ENCODE measurements at places on chromosomes 2 and 18.

DNA sequence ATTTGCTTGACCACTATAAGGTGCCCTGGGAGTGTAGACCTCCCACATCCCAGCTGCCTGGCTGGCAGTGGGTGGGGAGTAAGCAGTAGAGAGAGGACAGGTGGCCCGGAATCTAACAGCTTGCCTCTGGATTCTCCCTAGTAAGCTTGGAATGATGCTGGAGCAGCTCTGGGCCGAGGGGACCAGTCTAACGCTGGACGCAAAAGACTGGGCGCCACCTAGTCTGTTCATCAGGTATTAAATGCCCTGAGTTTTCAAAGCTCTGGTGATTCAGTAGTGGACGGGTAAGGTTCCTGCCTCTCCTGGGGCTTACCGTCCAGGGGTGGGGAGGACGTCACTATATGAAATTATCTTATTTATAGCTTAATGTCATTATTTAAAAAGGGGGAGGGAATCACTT lies 648 bp upstream of the LYPD6B start:
- no peak for DNase-seq

- DNase-seq, result no peak
Measured at GRCh38 chr2:58900246-58901027, 659.3 kb upstream of the FANCL start.

DNA sequence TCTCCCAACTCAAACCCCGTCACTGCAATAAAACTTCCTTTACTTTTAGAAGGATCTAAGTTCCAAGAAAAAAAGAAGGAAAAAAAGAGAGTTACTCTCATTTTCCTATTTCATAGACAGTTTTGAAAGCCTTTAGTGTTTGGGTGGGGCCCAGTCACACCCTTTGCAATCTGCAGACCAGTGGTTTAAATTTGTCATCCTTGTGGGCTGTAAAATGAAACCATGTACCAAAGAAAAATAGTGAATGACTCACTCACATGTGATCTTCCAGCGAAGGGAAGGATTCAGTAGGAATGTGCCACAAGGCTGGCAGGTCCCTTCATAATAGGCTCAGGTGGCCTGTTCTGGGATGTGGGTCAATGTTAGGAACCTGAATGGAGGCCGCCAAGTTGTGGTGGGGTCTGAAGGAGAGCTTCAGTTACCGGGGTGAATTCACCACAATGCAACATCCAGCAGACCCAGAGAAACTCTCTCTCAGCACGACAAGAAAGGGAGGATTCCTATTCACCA lies 28.3 kb downstream of the ANXA4 start:
- peak; percentile 70 for DNase-seq

DNA sequence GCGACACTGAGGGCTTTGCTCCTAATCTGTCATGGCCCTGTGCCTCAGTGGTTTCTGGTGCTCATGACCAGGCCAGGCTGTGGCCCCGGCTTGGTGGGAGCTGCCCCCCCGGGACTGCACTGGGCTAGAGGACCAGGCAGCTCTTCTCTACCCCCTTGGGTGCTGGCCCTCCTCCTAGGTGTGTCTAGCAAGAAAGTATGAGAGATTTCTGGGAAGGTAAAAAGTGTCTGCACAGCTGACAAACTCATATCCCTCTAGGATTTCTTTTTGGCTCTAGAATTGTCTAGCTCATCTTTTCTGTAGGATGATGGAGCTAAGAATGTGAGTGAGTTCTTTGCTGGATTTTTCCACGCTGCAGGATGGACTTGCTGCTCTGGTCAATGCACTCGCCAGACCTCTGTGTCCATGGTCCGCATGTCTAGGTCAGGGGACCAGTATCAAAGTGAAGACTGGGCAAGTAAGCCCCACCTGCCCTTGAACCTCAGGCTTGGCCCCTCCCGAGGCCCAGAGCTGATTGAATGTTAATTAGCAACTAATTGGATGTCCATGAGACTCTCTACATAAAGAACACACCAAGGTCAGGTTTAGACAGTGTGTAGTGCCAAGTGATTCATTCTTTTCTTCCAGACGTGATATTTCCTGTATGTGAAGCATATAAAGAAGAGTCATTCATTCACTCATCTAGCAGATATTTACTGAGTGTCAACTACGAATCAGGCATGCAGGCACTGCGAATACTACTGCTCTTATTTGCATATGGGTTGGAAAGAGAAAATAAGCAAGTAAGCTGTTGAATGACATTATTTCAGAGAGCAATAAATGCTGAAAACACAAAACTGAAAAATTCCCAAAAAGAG lies 15.6 kb upstream of the PSD4 start:
- peak; percentile 25 for DNase-seq

- DNase-seq, result peak; percentile 100
Measured at GRCh38 chr2:207238831-207239701, 73.3 kb upstream of the KLF7 start.

- DNase-seq, result no peak
Measured at GRCh38 chr18:7844418-7844817, 277.3 kb downstream of the PTPRM start.

DNA sequence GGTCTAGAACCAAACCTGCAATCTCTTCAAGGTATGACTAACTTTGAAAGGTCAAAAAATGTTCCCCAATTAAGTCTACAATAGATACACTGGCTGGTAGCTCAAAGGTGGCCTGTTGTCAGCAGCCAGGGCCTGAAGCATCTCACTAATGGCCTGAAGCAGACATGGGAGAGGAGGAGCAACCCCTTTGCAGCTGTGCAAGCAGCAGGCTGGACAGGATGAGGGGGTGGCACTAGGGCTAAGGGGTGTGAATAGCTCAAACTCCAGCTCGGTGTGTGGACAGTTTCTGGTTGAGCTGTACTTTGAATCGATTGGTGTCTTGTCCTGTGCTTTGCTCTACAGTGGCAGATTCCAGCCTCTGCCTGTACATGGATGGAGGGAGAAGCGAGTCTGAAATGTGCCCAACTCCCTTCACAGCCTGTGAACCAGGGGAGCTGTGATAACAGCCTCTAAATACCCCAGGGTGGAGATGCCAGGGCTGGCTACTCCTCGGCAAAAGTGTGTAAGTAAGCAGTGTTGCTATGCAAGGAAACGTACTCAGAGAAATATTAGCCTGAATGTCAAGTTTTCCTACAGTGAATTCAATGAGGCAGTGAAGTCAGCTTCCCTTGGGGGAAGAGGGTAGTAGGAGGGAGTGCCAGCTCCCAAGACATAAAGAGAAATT lies 34.7 kb upstream of the DTNB start:
- DNase-seq, result no peak

DNA sequence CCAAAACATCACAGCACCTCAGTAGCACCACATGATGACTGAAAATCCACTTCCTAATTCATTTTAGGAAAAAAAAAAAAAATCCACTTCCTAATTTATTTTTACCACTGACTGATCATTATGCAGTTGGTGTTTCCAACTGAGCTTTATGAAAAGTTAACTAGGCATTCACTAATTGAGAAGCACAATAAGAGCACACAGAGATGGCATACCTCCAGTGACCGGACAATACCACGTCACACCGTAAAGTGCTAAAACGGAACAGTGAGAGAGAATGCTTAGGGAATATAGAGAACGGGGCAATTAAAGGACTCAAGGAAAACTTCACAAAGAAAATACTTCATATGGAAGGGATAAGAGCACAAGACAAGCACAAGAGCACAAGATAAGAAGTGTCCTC lies 212.5 kb downstream of the NBAS start:
- DNase-seq, result no peak

DNA sequence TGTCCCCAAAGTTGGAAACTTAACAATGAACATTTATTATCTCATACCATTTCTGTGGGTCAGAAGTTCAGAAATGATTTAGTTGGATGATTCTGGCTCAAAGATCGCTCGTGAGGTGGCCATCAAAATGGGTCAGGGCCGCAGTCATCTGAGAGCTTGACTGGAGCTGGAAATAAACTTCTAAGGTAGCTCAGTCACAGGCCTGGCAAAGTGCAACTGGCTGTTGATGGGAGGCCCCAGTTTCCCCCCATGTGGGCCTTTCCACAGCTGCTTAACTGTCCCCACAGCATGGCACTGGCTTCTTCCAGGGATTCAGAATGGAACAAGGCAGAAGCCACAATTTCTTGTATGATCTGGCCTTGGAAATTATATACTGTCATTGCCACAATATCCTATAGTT lies 200.1 kb upstream of the RAB12 start:
- no peak for DNase-seq

All from fibroblast of pulmonary artery (primary cell).